CD4-positive, alpha-beta memory T cell (primary cell): ENCODE measurements at places on chromosomes 7 and 10. TPM values are rescaled to one million over a fixed set of nuclear protein-coding genes. Genes with fewer than 3 reads are reported as not detected.

The OIT3 gene
- total RNA-seq: 0.20 TPM

The ANTXRL gene
- total RNA-seq: not detected

The FEZF1 gene
- not detected for total RNA-seq

The HTRA1 gene
- total RNA-seq: 0.17 TPM

The EPHA1 gene
- total RNA-seq: 30.7 TPM

The CROT gene
- 19.0 TPM for total RNA-seq

The TMEM270 gene
- not detected for total RNA-seq

The STK31 gene
- 1.1 TPM for total RNA-seq

The GRM3 gene
- not detected for total RNA-seq

The ACTR1A gene
- 54.9 TPM for total RNA-seq

The PKD1L1 gene
- total RNA-seq: 0.55 TPM

The HGF gene
- total RNA-seq: not detected

The NRP1 gene
- 1.6 TPM for total RNA-seq

The ADGRA1 gene
- total RNA-seq: not detected

The NAT16 gene
- not detected for total RNA-seq

The SYNPO2L gene
- total RNA-seq: not detected

The UNCX gene
- total RNA-seq: not detected

The WDFY4 gene
- total RNA-seq: 1.00 TPM

The SPACDR gene
- total RNA-seq: 5.7 TPM

The SFTPA1 gene
- not detected for total RNA-seq

The CNTNAP2 gene
- total RNA-seq: 0.20 TPM

The MSMB gene
- total RNA-seq: not detected

The SSC4D gene
- not detected for total RNA-seq

The SLC18A3 gene
- not detected for total RNA-seq

The FAM25A gene
- total RNA-seq: not detected

The GBX1 gene
- not detected for total RNA-seq

The PDE1C gene
- not detected for total RNA-seq

The SFRP4 gene
- not detected for total RNA-seq

The WNT8B gene
- not detected for total RNA-seq

The STAG3 gene
- total RNA-seq: 7.7 TPM

The CRYGN gene
- total RNA-seq: not detected

The NOD1 gene
- total RNA-seq: 21.3 TPM

The TRIL gene
- not detected for total RNA-seq

The CLCN1 gene
- not detected for total RNA-seq

The LEP gene
- not detected for total RNA-seq

The ANKRD7 gene
- total RNA-seq: not detected

The ZCWPW1 gene
- total RNA-seq: 12.4 TPM

The ZNF727 gene
- total RNA-seq: 0.25 TPM

The CACNA2D1 gene
- not detected for total RNA-seq

The PTF1A gene
- not detected for total RNA-seq

The NANOS1 gene
- total RNA-seq: 0.64 TPM

The HOXA3 gene
- total RNA-seq: not detected

The CDC14C gene
- total RNA-seq: not detected

The C1QL3 gene
- not detected for total RNA-seq

The CAMK2G gene
- 70.4 TPM for total RNA-seq

The GPR158 gene
- not detected for total RNA-seq

The CDNF gene
- 2.5 TPM for total RNA-seq

The TMEM139 gene
- 0.61 TPM for total RNA-seq

The NPFFR1 gene
- total RNA-seq: not detected

The CPA4 gene
- total RNA-seq: not detected

The CFAP46 gene
- not detected for total RNA-seq

The PAPOLB gene
- not detected for total RNA-seq

The AKR1C4 gene
- not detected for total RNA-seq

The ARHGEF5 gene
- total RNA-seq: 9.0 TPM
